ENCODE measurements at places on chromosomes 7 and 10. TPM values are rescaled to one million over a fixed set of nuclear protein-coding genes. Genes with fewer than 3 reads are reported as not detected.

The ANKRD61 gene
- not detected for total RNA-seq

The HTR7 gene
- under 0.01 TPM for total RNA-seq

The TUBB8 gene
- not detected for total RNA-seq

The CEP55 gene
- 4.7 TPM for total RNA-seq

The GRM3 gene
- under 0.01 TPM for total RNA-seq

The CPA4 gene
- total RNA-seq = 2.1 TPM

The CD36 gene
- total RNA-seq = 533 TPM

The AGBL3 gene
- total RNA-seq = 4.2 TPM

The SGCE gene
- total RNA-seq = 184 TPM

The CNPY4 gene
- 25.6 TPM for total RNA-seq

The CFAP46 gene
- not detected for total RNA-seq

The GPR85 gene
- 1.0 TPM for total RNA-seq

The SPDYE2B gene
- total RNA-seq = not detected

The CNNM1 gene
- total RNA-seq = not detected

The CHST12 gene
- total RNA-seq = 1.0 TPM
